ENCODE measurements at places on chromosomes 2 and 18. TPM values are rescaled to one million over a fixed set of nuclear protein-coding genes. Genes with fewer than 3 reads are reported as not detected.
A peak's percentile ranks its signal among the peaks of the same experiment; 100 is the strongest.

The MARCHF4 gene
- not detected for total RNA-seq

The GCG gene
- not detected for total RNA-seq

The TMEM37 gene
- total RNA-seq, result 2.6 TPM

DNA sequence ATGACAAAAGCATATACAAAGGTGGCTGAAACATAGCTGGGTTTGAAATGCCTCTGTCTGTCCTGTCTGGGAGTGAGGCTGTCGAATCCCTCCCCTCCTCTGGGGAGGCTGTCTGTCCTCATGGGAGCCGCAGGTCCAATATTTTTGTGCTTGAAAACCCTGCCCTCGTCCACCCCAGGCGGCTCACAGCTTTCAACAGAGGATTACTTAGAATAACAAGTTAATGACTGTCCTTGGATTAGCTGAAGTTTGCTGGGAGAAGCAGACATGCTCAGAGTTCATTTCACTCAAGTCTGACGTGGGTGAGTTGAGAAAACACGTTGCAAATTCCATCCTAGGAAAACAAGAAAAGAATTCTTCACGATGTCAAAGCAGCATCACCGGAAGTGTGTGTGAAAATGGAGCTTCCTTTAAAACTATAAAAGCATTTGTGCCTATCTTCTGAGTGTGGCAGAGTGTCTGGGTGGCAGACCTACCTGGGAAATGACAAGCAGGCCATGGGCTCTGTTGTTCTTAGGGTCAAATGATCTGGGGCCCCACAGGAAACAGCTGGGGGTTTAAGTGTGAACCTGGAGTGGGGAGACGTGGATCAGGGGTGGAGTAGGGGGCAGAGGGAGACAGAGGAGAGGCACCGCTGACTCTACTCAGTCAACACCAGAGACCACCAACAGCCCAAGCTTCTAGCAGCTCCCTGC is 77.1 kb downstream of the DDX1 start:
- no peaks in the 10 kb centered on the region for H3K27me3 ChIP-seq
- no peak overlapping the region for H3K4me3 ChIP-seq
- H3K27ac ChIP-seq, result peak overlapping the region; percentile 14
- H3K4me1 ChIP-seq, result peaks cover 1% of the 10 kb centered on the region
- H3K36me3 ChIP-seq, result no peaks in the 10 kb centered on the region

DNA sequence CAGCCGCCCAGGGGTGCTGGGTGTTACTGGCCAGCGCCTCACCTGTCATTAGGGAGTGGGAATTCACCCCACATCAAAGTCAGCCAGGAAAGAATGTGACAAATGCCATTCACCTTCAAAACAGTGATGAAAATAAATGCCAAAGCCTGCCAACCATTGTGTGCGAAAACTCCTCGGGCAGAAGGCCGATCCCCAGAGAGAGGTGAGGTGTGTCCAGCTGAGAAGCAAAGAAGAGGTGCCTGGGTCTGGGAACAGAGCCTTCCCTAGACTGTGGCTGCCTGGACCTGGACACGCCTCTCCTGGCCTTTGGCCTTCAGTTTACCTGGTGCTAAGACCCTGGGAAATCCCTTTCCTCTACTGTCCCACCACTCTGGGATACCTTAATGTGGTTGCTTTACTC is 142.7 kb downstream of the CYP26B1 start:
- no peaks in the 10 kb centered on the region for H3K36me3 ChIP-seq
- no peaks in the 10 kb centered on the region for H3K27me3 ChIP-seq
- no peak overlapping the region for H3K27ac ChIP-seq
- no peaks in the 10 kb centered on the region for H3K4me1 ChIP-seq
- no peak for DNase-seq

DNA sequence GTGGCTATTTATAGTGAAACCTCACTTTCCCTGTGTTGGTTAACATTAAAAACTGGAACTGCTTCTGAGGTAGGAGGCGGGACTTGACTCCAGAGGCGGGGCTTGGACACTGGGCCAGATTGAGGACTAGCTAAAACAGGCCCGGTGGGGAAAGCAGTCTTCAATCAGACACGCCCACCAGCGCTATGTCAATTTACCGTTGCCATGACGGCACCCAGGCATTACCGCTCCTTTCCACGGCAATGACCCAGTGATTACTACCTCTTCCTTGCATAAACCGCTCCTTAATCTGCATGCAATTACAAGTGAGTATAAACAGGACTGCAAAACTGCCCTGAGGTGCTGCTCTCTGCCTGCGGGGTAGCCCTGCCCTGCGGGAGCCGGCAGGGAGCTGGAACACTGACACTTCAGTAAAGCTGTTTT is 35.3 kb downstream of the LRRFIP1 start:
- no peak overlapping the region for H3K27ac ChIP-seq
- DNase-seq, result peak; percentile 13
- H3K4me1 ChIP-seq, result peaks cover 21% of the 10 kb centered on the region
- H3K36me3 ChIP-seq, result no peaks in the 10 kb centered on the region
- no peaks in the 10 kb centered on the region for H3K27me3 ChIP-seq

GRCh38 chr2:27773959-27774358 is 2.4 kb downstream of the MRPL33 start:
- H3K4me3 ChIP-seq, result no peak overlapping the region
- H3K4me1 ChIP-seq, result peaks cover 75% of the 10 kb centered on the region
- no peaks in the 10 kb centered on the region for H3K27me3 ChIP-seq
- no peak for DNase-seq
- H3K27ac ChIP-seq, result peak overlapping the region; percentile 94

The POTEF gene
- not detected for total RNA-seq

The HOXD12 gene
- not detected for total RNA-seq

DNA sequence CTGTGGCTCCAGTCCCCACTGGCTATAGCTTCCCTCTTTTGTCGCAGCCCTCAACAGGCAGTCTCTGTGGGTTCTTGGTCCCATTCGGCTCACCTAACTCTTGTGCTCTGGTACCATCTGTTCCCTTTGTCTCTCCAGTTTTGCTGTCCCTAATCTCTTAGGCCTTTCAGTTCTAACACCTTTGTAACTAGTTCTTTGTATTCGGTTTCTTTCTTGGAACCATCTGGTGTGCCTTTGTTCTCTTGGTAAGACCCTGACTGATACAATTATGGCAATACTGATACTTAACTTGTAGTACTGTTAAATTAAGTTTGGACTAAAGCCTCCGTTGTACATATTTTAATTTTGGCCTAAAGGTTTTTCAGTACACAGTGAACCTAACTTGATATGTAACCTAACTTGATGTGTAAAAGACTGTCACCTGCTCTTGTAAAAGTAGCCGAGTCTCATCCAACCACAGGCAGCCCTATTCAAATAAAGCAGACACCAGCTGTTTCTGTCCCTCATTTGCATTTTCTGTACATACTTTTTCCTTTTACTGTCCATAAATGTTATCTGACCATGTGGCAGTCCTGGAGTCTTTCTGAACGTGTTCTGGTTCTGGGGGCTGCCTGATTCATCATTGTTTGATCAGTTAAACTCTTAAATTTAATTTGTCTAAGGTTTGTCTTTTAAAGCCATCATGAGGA is 4.8 kb upstream of the MRPL44 start:
- H3K27me3 ChIP-seq, result no peaks in the 10 kb centered on the region
- no peaks in the 10 kb centered on the region for H3K36me3 ChIP-seq
- peaks cover 7% of the 10 kb centered on the region for H3K4me1 ChIP-seq
- no peak overlapping the region for H3K27ac ChIP-seq
- no peak for DNase-seq

- no peaks in the 10 kb centered on the region for H3K36me3 ChIP-seq
- H3K4me1 ChIP-seq, result no peaks in the 10 kb centered on the region
- no peak overlapping the region for H3K27ac ChIP-seq
- no peaks in the 10 kb centered on the region for H3K27me3 ChIP-seq
- no peak for DNase-seq
Measured at GRCh38 chr2:16055848-16056580, 115.7 kb downstream of the MYCN start.

DNA sequence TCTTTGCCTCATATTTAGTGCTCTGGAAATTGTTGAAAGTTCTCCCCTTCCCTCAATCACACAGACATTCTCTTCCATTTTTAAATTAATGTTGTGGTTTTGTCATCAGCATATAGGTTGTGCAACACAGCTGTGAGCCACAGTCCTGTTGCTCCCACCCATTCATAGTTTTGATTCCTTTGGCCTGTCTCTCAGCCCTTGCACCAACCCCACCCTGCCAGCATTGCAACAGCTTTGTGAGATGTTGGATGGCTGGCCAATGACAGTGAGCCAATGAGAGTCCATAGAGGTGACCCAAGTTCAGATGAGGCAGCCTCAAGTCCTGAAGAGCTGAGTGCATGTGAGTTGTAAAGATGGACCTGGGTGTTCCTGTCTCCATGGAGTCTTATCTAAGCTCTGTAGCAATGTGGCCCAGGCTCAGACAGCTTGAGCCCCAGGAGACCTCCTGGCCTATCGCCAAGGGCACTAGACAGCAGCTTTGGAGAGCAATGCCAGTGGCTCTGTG is 775.5 kb downstream of the RNF144A start:
- H3K27me3 ChIP-seq, result no peaks in the 10 kb centered on the region
- H3K4me1 ChIP-seq, result no peaks in the 10 kb centered on the region
- no peak overlapping the region for H3K27ac ChIP-seq
- no peak for DNase-seq
- H3K36me3 ChIP-seq, result no peaks in the 10 kb centered on the region

- no peak overlapping the region for H3K4me3 ChIP-seq
- H3K27me3 ChIP-seq, result no peaks in the 10 kb centered on the region
- DNase-seq, result no peak
- peak overlapping the region; percentile 30 for H3K27ac ChIP-seq
- H3K4me1 ChIP-seq, result peaks cover 59% of the 10 kb centered on the region
- H3K36me3 ChIP-seq, result no peaks in the 10 kb centered on the region
Measured at GRCh38 chr18:48158721-48159120, 228.3 kb upstream of the SMAD2 start.

The EIF2B4 gene
- total RNA-seq, result 35.6 TPM

GRCh38 chr2:11022591-11023273 is 111.0 kb downstream of the KCNF1 start:
- H3K36me3 ChIP-seq, result no peaks in the 10 kb centered on the region
- peaks cover 21% of the 10 kb centered on the region for H3K27me3 ChIP-seq

The SERPINB13 gene
- total RNA-seq, result 175 TPM

GRCh38 chr2:69073928-69074570 is 61.1 kb downstream of the ANTXR1 start:
- no peak overlapping the region for H3K4me3 ChIP-seq
- no peaks in the 10 kb centered on the region for H3K27me3 ChIP-seq
- no peak overlapping the region for H3K27ac ChIP-seq
- DNase-seq, result no peak
- no peaks in the 10 kb centered on the region for H3K36me3 ChIP-seq

The TRAPPC8 gene
- total RNA-seq, result 38.1 TPM

The HAT1 gene
- total RNA-seq, result 37.2 TPM

The GALNT14 gene
- total RNA-seq, result 18.9 TPM

DNA sequence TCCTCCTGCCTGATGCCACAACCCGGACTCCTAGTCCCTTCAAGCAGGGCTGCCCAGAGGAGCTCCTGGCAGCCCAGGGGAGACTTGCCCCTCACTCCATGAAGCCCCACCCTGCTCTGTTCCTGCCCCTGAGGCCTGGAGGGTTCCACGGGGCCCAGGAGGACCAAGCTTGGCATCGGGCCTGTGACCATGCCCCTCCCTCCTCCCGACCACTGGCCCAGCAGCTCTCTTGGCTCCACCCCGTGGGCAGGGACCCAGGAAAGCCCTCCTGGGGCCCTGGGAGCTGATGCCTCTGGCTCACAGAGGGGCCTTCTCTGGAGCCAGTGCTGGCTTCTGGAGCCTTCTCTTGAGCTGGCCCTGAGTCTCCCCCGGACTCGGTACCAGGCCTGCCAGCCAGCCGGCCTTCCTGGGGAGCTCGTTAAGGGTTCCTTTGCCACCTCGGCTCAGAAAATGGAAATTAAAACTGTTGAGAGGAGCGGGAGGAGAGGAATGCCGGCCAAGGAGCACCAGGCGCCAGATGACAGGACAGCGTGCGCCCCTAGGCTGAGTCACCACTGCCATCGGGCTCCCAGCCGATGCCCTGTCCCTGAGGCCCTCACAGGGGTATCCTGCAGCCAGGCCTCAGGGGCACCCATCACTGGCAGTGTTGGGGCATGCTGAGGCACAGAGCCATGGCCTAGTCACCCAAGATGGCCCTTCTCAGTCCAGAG is 40.6 kb upstream of the SNED1 start:
- no peak for DNase-seq
- H3K36me3 ChIP-seq, result no peaks in the 10 kb centered on the region
- H3K27ac ChIP-seq, result no peak overlapping the region

- H3K4me3 ChIP-seq, result no peak overlapping the region
- DNase-seq, result no peak
- H3K36me3 ChIP-seq, result no peaks in the 10 kb centered on the region
Measured at GRCh38 chr2:44972771-44973535, 31.5 kb downstream of the SIX3 start.

The LHCGR gene
- total RNA-seq, result 0.76 TPM

The GRHL1 gene
- total RNA-seq, result 76.3 TPM

GRCh38 chr18:43236921-43237320 is 40.4 kb downstream of the SYT4 start:
- DNase-seq, result no peak
- H3K27ac ChIP-seq, result no peak overlapping the region
- no peak overlapping the region for H3K4me3 ChIP-seq
- H3K27me3 ChIP-seq, result no peaks in the 10 kb centered on the region
- H3K36me3 ChIP-seq, result no peaks in the 10 kb centered on the region

DNA sequence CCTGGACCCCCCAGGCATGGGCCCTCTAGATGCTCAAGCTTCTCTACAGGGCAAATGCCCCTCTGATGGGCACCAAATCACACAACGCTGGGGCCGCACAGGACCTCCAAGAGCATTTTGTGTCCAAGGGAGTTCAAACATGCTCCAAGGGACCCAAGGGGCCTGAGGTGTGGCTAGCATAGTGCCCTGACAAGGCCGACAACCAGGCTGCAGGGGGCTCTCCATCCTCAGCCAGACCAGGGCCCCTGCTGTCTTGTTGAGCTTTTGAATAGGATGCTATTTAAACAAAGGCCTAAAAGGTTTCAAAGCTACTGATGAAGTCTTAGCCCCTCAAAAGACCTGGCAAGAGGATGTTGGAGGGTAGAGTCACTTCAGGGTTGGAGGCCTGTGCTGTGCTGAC is 33.1 kb downstream of the EN1 start:
- no peak overlapping the region for H3K4me3 ChIP-seq
- no peak for DNase-seq
- no peak overlapping the region for H3K27ac ChIP-seq
- H3K36me3 ChIP-seq, result no peaks in the 10 kb centered on the region
- H3K4me1 ChIP-seq, result no peaks in the 10 kb centered on the region

GRCh38 chr18:75088021-75088506 is 120.9 kb downstream of the PTGR3 start:
- no peak overlapping the region for H3K27ac ChIP-seq
- no peak for DNase-seq
- no peaks in the 10 kb centered on the region for H3K4me1 ChIP-seq
- no peaks in the 10 kb centered on the region for H3K27me3 ChIP-seq
- no peak overlapping the region for H3K4me3 ChIP-seq
- H3K36me3 ChIP-seq, result no peaks in the 10 kb centered on the region

- H3K4me3 ChIP-seq, result no peak overlapping the region
- DNase-seq, result no peak
- no peaks in the 10 kb centered on the region for H3K36me3 ChIP-seq
Measured at GRCh38 chr2:86290596-86291327, 46.7 kb downstream of the REEP1 start.

The SKA1 gene
- 1.6 TPM for total RNA-seq

The CYP27C1 gene
- total RNA-seq, result 2.1 TPM

The CCDC148 gene
- not detected for total RNA-seq

- H3K27me3 ChIP-seq, result no peaks in the 10 kb centered on the region
- H3K36me3 ChIP-seq, result no peaks in the 10 kb centered on the region
- DNase-seq, result no peak
- H3K4me1 ChIP-seq, result peaks cover 11% of the 10 kb centered on the region
- H3K27ac ChIP-seq, result peak overlapping the region; percentile 98
Measured at GRCh38 chr18:2570772-2571199, 519 bp downstream of the METTL4 start.

The ZNF385B gene
- total RNA-seq, result 3.1 TPM

The GPBAR1 gene
- 0.31 TPM for total RNA-seq

All from esophagus squamous epithelium (tissue), 5 donors.